ENCODE measurements at places on chromosomes 6 and 20. TPM values are rescaled to one million over a fixed set of nuclear protein-coding genes. Genes with fewer than 3 reads are reported as not detected.

GRCh38 chr6:37523412-37523811 is 23.7 kb upstream of the CCDC167 start:
- DNase-seq = no peak

DNA sequence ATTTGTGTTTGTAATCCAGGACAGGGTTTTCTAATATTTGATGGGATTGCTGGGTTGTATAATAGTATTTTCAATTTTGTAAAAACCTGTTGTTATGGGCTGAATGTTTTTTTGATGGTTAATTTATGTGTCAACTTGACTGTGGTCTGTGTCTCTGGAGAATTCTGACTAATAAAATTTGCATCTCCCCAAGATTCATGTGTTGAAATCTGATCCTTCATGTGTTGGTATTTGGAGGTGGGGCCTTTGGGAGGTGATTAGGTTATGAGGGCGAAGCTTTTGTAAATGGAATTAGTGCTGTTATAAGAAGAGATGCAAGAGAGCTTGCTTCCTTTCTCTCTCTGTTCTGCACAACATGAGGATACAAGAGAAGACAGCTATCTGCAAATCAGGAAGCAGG is 48.7 kb upstream of the SAMD5 start:
- no peak for DNase-seq

GRCh38 chr6:101777646-101778045 is 384.1 kb downstream of the GRIK2 start:
- no peak for DNase-seq

GRCh38 chr20:24283186-24283585 is 186.2 kb upstream of the SYNDIG1 start:
- no peak for DNase-seq

- DNase-seq = no peak
Observed at GRCh38 chr6:138372711-138373463, 4.8 kb upstream of the SMIM28 start.

Gene MUCL3
- polyA plus RNA-seq = 0.10 TPM

Gene COL19A1
- 0.67 TPM for polyA plus RNA-seq

Gene DSP
- polyA plus RNA-seq = 74.2 TPM

Gene EMILIN3
- polyA plus RNA-seq = 2.5 TPM

Gene RAB32
- 23.5 TPM for polyA plus RNA-seq

Gene BEND6
- 1.2 TPM for polyA plus RNA-seq
